GM23248 (cell line): ENCODE measurements at places on chromosomes 3 and 15. TPM values are rescaled to one million over a fixed set of nuclear protein-coding genes. Genes with fewer than 3 reads are reported as not detected.
A peak's percentile ranks its signal among the peaks of the same experiment; 100 is the strongest.

GRCh38 chr3:54087581-54088410 lies 34.6 kb upstream of the CACNA2D3 start:
- DNase-seq, result peak; percentile 14
- H3K27me3 ChIP-seq, result no peaks in the 10 kb centered on the region
- H3K36me3 ChIP-seq, result no peaks in the 10 kb centered on the region
- H3K4me3 ChIP-seq, result no peak overlapping the region
- no peak overlapping the region for H3K27ac ChIP-seq
- H3K4me1 ChIP-seq, result no peaks in the 10 kb centered on the region

DNA sequence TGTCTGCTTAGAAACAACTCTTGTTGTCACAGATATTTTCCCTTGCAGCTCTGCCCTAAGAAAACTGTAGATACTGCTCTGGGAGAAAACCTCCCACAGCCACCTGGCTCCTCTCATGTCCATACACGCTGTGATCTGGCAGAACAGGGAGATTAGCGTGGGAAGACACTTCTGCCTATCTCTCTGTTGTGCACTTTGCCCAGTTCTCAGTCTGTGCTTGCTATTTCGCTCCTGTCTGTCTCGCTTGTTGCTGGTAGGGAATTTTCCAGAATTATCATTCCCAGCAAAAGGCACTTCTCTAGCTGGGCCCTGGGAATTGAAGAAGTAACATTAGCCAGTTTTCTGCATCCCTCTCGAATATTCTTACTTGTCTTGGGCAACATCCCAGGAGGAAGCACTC lies 8.1 kb upstream of the GATM start:
- no peaks in the 10 kb centered on the region for H3K36me3 ChIP-seq
- no peaks in the 10 kb centered on the region for H3K4me1 ChIP-seq
- H3K4me3 ChIP-seq, result no peak overlapping the region
- H3K27me3 ChIP-seq, result peaks cover 29% of the 10 kb centered on the region; the same call in 1 of the 2 replicates

- H3K4me3 ChIP-seq, result no peak overlapping the region
- H3K36me3 ChIP-seq, result no peaks in the 10 kb centered on the region
- no peaks in the 10 kb centered on the region for H3K27me3 ChIP-seq
- no peak overlapping the region for H3K27ac ChIP-seq
Measured at GRCh38 chr3:47423548-47424145, 42.8 kb downstream of the PTPN23 start.

Gene EDEM1
- 24.3 and 29.2 TPM in 2 replicates for total RNA-seq

- no peak overlapping the region for H3K4me3 ChIP-seq
- H3K4me1 ChIP-seq, result no peaks in the 10 kb centered on the region
- no peaks in the 10 kb centered on the region for H3K27me3 ChIP-seq
- H3K36me3 ChIP-seq, result no peaks in the 10 kb centered on the region
- H3K27ac ChIP-seq, result no peak overlapping the region
Measured at GRCh38 chr15:75349851-75350588, 3.2 kb downstream of the NEIL1 start.

Gene CHRD
- total RNA-seq, result 0.22 and 0.25 TPM in 2 replicates

Gene TMEM40
- not detected in 2 replicates for total RNA-seq

GRCh38 chr3:189582179-189582578 lies 49.0 kb upstream of the TP63 start:
- H3K4me3 ChIP-seq, result no peak overlapping the region
- H3K4me1 ChIP-seq, result peaks cover 26% of the 10 kb centered on the region
- no peak overlapping the region for H3K27ac ChIP-seq
- DNase-seq, result no peak

DNA sequence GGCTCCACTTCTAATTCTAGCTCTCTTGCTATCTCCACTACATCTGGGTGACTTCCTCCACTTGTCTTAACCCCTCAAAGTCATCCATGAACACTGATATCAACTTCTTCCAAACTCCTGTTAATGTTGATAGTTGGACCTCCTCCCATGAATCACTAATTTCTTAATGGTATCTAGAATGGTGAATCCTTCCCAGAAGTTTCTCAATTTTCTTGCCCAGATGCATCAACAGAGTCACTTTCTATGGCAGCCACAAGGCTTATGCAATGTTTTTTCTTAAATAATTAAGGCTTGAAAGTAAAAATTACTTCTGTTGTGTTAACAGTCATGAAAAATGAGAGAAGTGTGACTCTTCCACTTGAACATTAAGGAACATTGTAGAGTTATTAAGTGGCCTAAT lies 164.3 kb downstream of the PCCB start:
- no peak overlapping the region for H3K4me3 ChIP-seq
- no peaks in the 10 kb centered on the region for H3K4me1 ChIP-seq
- peaks cover 16% of the 10 kb centered on the region for H3K36me3 ChIP-seq
- no peaks in the 10 kb centered on the region for H3K27me3 ChIP-seq
- no peak overlapping the region for H3K27ac ChIP-seq

Gene CX3CR1
- not detected in 2 replicates for total RNA-seq

DNA sequence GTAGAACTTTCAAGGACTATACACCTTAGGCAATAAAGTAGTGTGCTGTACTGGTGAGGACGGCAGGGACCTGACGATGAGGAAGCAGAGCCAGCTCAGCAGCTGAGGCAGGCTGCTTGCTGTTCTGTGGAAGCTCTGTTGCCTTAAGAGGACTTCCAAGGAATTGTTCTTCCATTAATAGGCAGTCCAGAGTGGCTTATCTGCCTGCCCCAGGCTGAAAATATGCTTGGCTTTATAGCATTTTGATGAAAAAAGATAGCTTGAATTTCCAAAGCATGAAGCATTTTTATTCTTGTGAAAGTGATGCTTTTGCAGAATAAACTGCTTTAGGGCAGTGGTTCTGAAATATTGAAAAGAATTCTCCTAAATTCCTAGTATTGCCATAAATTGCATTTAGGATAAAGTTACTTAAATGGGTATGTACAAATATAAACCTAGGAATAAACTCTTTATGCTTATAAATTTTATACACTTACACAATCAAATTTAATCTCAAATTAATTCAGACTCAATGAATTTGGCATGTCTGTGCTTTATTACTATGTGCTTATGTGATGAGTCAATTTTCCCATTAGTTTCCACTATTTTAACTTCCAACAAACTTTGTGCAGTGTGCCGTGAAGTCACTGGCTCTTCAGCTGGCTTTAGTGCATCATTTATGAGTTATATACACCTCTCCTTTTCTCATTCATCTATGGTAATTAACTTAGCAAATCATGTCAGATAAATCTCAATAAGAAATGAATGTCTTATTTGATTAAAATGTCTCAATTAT lies 231.0 kb upstream of the RASGRP1 start:
- H3K27me3 ChIP-seq, result no peaks in the 10 kb centered on the region
- 0 out of 2 replicates have a peak, but pooled peaks cover 3% of the 10 kb centered on the region for H3K4me1 ChIP-seq
- no peak overlapping the region for H3K4me3 ChIP-seq
- H3K27ac ChIP-seq, result no peak overlapping the region

- no peak overlapping the region for H3K27ac ChIP-seq
- no peak overlapping the region for H3K4me3 ChIP-seq
- no peaks in the 10 kb centered on the region for H3K36me3 ChIP-seq
- peaks cover 26% of the 10 kb centered on the region for H3K4me1 ChIP-seq
- H3K27me3 ChIP-seq, result no peaks in the 10 kb centered on the region
Measured at GRCh38 chr3:148466980-148467740, 230.5 kb upstream of the AGTR1 start.

DNA sequence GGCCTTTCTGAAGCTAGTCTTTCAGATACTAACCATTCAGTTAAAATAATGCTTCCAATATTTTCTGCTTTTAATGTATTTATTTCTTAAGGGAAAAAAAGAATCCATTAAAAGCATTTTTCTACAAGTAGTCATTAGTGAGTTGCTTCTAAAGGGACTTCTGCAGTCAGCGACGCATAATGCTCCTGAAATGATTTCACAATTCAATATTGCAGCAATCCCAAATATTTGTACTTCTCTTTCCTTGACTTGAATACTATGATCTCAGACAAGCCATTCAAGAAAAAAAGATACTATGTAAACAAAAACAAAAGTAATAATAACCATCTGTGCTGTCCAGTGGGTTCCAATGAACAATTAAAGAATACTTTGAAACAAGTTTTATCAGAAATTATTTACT lies 681.0 kb downstream of the DIPK2A start:
- H3K4me1 ChIP-seq, result peaks cover 23% of the 10 kb centered on the region
- no peak overlapping the region for H3K4me3 ChIP-seq
- 0 out of 2 replicates have a peak overlapping the region, but pooled peaks have one; percentile 13 for H3K27ac ChIP-seq

DNA sequence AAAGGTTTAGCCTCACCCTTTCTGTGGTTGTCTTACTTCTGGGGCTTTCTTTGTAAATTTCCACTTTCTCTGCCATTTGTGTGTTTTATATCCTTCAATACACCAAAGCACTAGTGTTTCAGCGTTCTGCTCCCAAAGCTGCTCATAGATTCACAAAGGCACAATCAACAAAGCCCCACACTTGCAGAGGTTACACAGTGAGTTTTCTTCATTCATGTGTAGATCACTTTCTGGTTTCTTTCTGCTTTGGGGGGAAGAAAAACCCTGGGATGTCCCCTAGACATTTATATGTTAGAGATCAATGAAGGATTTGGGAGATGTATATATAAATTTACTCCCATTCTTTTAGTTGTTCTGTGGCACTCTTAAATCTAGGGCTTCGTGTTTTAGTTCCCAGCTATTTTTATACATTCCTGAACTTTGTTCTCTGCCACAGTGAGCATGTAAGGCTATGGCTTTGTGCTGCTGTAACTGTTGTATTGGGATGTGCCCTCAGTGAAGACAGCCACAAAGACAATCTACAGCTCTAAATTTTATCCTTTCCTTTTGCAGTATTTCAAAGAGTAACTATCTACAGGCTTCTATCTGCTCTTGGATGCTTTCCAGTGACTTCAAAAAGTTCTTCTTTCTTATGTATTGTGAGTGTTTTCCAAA lies 636.5 kb downstream of the ZBBX start:
- H3K36me3 ChIP-seq, result no peaks in the 10 kb centered on the region
- H3K4me1 ChIP-seq, result no peaks in the 10 kb centered on the region
- H3K27me3 ChIP-seq, result no peaks in the 10 kb centered on the region
- H3K4me3 ChIP-seq, result no peak overlapping the region
- DNase-seq, result no peak
- H3K27ac ChIP-seq, result no peak overlapping the region

- DNase-seq, result no peak
- peaks cover 55% of the 10 kb centered on the region for H3K4me1 ChIP-seq
- peak overlapping the region; percentile 95 for H3K27ac ChIP-seq
Measured at GRCh38 chr3:139301654-139302053, 42.2 kb upstream of the MRPS22 start.

- H3K27me3 ChIP-seq, result no peaks in the 10 kb centered on the region
- H3K4me1 ChIP-seq, result peaks cover 2% of the 10 kb centered on the region; the same call in 1 of the 2 replicates
- no peaks in the 10 kb centered on the region for H3K36me3 ChIP-seq
- H3K27ac ChIP-seq, result no peak overlapping the region
- DNase-seq, result no peak
Measured at GRCh38 chr15:66655511-66655910, 46.5 kb upstream of the SMAD6 start.

Gene RHCG
- total RNA-seq, result not detected in 2 replicates

DNA sequence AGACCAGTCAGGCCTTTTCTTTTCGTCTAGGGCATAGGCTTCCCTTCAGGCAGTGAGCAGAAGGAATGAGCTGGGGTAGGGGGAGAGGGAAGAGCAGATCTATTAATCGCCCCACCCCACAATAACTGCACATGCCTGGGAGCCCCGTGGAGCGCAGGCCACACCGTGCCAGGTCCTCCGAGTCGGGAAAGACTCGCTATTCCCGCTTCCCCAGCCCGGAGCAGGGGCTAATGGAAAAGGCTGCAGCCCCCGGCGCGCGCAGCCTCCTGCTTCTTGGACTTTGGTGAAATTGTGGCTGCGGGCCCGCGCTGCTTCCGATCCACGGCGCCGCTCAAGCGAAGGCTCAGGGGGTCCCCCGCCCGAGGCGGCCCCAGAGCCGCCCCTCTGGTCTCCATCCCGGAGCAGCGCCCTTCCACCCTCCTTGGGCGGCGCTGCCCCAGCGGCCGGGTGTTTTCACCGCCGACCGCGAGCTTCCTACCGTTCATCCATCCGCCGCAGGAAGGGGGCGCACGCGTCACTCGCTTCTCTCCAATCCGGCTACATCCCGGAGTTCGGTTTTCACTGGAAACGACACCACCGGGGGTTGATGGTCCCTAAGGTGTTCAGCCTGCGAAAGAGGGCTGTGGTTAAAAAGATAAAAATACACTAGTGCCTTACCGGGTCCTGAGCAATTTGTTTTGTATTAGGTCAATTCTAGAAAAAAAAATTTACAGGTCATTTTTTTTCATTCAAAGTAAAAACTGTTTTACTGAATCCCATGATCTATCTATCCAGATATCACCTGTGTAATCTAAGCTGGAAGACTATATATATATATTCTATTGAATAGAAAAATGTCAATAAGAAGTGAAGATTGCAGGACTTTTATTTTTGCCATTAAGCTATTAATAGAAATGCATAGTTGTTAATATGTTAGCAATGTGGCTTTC lies 4.4 kb upstream of the SYNM start:
- peak overlapping the region; percentile 52 for H3K4me3 ChIP-seq
- H3K27me3 ChIP-seq, result peaks cover 7% of the 10 kb centered on the region
- H3K36me3 ChIP-seq, result no peaks in the 10 kb centered on the region
- H3K4me1 ChIP-seq, result 0 out of 2 replicates have a peak, but pooled peaks cover 4% of the 10 kb centered on the region
- DNase-seq, result peak; percentile 87
- no peak overlapping the region for H3K27ac ChIP-seq

DNA sequence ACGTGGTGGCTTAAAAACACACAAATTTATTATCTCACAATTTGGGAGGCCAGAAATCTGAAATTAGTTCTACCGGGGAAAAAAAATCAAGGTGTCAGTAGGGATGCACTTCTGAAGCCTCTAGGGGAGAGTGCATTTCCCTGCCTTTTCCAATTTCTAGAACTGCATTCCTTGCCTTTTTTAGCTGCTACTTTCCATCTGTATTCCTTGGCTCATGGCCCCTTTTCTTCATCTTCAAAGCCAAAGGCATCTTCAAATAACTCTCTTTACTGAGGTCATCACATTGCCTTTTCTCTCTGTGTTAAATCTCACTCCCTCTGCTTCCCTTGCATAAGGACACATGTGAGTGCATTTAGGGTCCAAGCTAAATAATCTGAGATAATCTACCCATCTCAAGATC lies 69.5 kb upstream of the NEO1 start:
- H3K4me1 ChIP-seq, result no peaks in the 10 kb centered on the region
- H3K4me3 ChIP-seq, result no peak overlapping the region
- H3K27ac ChIP-seq, result no peak overlapping the region
- peaks cover 4% of the 10 kb centered on the region; the same call in 1 of the 2 replicates for H3K27me3 ChIP-seq

GRCh38 chr3:142817897-142818296 lies 71.0 kb downstream of the PCOLCE2 start:
- H3K4me3 ChIP-seq, result no peak overlapping the region
- no peak overlapping the region for H3K27ac ChIP-seq
- H3K27me3 ChIP-seq, result no peaks in the 10 kb centered on the region
- no peaks in the 10 kb centered on the region for H3K36me3 ChIP-seq

Gene SCG5
- 16.2 and 26.1 TPM in 2 replicates for total RNA-seq

DNA sequence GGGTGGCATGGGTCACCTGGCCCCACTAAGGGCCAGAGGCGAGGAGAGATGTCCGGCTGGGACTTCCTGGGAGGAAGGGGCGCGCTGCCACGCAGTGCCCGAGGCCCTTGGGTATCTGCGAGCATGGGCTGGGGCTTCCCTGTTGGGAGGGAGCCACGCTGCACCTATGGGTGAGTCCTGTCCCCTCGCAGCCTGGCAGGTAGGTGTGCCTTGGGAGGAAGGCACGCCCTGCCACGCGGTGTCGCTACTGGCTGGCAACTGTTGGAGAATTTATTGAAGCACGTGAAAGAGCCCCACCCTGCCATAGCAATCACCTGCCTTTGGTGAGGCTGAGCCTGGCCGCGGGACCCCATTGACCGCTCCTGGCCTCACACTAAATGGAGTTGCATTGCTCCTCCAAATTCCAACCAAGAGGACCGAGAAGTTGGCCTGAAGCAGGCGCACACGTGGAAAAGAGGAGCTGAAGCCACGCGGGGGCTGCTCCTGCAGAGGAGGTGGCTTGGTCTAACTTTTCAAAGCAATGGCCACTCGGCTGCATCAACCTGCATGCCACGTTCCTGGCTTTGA lies 134.2 kb downstream of the TJP1 start:
- H3K4me1 ChIP-seq, result peaks cover 8% of the 10 kb centered on the region
- no peak for DNase-seq
- H3K36me3 ChIP-seq, result no peaks in the 10 kb centered on the region
- no peaks in the 10 kb centered on the region for H3K27me3 ChIP-seq

Gene P2RY13
- total RNA-seq, result not detected in 2 replicates
